Esophagus mucosa (tissue), 1 donor: ENCODE measurements at places on chromosomes 3 and 15. TPM values are rescaled to one million over a fixed set of nuclear protein-coding genes. Genes with fewer than 3 reads are reported as not detected.

Gene ADPGK
- total RNA-seq = 23.4 TPM

Gene CCDC54
- not detected for total RNA-seq

Gene RTP3
- not detected for total RNA-seq

DNA sequence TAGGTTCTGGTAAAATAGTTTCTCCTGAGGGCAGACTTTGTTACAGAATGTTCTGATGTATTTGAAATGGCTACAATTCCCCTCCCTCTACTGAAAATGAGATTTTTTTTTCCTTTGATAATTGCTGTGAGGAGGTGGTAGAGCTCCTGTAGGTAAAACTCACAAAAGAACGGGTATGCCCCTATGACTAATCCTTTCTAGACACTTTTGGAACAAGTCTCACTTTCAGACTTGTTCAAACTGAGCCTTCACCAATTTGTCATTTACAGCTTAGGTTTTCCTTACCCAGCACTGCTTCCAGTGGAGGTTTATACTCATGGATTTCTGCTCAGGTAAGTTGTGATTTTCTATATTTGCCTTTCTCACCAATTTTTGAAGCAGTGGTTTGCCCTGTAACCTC is 115.6 kb downstream of the NLGN1 start:
- peak; percentile 28 for ATAC-seq

DNA sequence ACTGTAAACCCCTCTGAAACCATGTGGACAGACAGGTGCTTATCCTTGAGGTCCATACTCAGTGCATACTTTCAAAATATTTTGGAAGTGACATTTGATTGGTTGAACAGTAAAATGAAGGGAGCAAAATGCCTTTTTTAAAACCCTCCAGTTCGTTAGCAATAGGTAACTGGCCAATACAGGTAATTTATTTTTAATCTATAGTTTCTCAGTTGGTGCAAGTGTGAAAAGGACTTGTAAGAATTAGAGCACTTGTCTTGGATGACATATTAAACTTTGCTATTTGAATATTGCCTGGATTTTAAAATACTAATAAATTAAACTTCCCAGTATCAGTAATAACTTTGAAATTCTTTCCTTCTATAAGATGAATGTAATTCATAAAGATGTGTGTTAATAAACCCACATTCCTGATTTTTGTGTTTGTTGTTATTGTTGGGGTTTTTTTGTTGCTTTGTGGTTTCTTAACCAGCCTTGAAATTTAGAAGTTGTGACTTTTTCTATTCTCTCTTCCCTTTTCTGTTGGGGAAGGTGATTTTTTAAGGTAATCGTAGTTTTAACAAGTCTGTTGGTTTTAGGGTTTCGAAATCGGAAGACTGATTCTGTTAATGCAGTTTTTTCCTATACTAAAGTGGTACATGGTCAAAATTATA is 90.0 kb downstream of the STT3B start:
- no peak for ATAC-seq

DNA sequence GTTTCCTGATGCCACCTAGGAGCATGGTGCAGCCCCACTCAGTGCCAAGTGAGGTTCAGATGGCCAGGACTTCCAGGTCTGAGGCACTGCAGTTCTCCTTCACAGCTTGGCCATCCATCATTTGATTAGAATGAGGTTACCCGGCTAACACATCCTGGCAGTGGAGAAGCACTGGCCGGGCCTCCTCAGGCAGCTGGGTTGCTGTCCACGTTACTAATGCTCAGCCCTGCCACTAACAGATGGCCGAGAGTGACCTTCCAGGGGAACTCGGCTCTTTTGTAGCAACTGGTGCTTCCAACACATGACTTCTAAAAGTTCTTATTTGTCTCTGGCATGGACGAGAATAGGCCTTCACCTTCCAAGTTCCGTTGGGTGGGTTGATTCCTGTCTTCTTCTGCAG is 204.6 kb upstream of the CFAP20DC start:
- ATAC-seq = no peak

DNA sequence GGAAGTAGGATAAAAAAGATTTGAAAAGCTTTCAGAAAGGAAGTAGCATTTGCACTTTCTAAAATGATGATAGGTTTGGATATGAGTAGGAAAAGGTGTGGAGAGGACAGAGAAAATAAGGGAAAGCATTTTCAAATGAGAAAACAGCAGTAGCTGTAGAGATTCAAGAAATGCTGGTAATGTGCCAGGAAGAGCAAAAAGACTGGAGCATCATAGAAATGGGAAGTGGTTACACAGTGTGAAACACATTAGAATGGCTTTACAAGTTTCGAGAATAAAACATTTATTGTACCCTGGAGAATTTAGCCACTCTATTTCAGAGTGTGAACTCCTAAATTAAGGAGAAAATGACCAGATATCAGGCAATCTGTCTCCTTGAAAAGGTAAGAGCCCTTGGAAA is 108.3 kb upstream of the CHL1 start:
- ATAC-seq = no peak

- ATAC-seq = peak; percentile 62
Measured at GRCh38 chr15:25883463-25884259, 20.5 kb upstream of the ATP10A start.

DNA sequence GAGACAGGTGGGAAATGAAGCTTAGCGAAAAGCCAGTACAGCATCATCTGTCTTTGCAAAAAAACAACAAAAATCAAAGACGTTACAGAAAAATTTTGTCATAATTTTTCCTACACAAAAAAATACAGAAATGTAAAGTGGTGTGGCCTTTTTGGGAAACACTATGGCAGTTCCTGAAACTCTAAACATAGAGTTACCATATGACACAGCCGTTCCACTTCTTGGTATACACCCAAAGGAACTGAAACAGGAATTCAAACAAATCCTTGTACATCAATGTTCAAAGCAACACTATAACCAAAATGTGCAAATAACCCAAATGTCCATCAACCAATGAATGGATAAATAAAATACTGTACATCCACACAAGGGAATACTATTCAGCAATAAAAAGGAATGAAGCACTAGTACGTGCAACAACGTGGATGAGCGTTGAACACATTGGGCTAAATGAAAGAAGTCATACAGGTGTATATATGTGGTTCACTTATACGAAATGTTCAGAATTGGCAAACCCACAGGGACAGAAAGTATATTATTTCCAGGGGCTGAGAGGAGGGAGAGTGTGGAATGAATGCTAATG is 46.8 kb downstream of the GLB1 start:
- ATAC-seq = no peak

- no peak for ATAC-seq
Measured at GRCh38 chr3:57586778-57587177, 10.4 kb downstream of the ARF4 start.
